ENCODE measurements at places on chromosomes 2 and 18. TPM values are rescaled to one million over a fixed set of nuclear protein-coding genes. Genes with fewer than 3 reads are reported as not detected.

ATG16L1 gene
- total RNA-seq = 33.8 TPM

- DNase-seq = no peak
Measured at GRCh38 chr18:28113271-28114029, 63.5 kb downstream of the CDH2 start.

TDRD15 gene
- total RNA-seq = not detected

RASGRP3 gene
- 12.0 TPM for total RNA-seq

DNA sequence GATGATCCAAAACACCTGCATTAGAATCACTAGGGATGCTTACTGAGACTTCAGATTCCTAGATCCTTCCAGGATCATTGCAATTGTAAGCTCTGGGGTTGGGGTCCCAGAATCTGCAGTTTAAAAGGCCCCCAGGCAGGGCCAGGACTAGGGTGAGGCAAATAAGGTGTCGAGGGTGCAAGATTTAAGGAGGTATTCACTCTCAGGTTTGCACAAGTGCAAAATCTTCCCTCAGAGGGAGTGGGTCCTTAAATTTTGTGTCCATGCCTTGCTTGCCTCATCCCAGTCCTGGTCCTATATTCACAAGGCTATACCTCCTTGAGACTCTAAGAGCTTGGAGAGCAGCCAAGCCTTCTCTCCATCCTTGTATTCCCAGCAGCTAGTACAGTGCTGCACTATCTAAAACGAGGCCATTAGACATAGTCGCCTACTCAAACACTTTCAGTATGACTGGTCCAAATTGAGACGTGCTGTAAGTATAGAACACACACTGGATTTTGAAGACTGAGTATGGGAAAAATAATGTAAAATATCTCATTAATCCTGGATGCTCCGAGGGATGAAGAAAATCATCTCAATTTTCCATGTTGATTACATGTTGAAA, 31.6 kb upstream of the MREG start:
- DNase-seq = no peak

DOCK10 gene
- 17.9 TPM for total RNA-seq

- DNase-seq = no peak
Measured at GRCh38 chr2:29942711-29943110, 21.3 kb upstream of the ALK start.

DNA sequence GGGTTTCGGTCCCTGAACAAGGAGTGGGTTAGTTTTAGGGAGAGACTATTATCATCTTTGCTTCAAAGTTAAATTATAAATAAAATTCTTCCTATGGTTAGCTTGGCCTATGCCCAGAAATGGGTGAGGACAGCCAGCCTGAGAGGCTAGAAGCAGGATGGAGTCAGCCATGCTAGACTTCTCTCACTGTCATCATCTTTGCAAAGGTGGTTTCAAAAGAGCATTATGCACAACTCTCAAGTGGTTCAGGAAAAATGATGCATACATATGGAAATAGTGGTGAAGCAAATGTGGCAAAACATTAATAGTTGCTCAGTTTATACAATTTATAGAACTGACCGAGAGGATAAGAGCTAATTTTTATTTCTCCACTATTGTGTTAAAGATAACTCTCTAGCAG, 283.9 kb upstream of the FBXO11 start:
- DNase-seq = no peak

GPAT2 gene
- 5.3 TPM for total RNA-seq

- peak; percentile 38 for DNase-seq
Measured at GRCh38 chr2:85215448-85216401, 82.5 kb downstream of the TCF7L1 start.

TFCP2L1 gene
- 3.9 TPM for total RNA-seq

GRCh38 chr2:207792244-207792785, 22.6 kb upstream of the FZD5 start:
- no peak for DNase-seq

GRCh38 chr18:46485675-46486194, 171.3 kb downstream of the LOXHD1 start:
- DNase-seq = no peak

- no peak for DNase-seq
Measured at GRCh38 chr2:188600536-188601210, 309.0 kb downstream of the GULP1 start.

GRCh38 chr2:176068419-176068832, 15.3 kb downstream of the EVX2 start:
- no peak for DNase-seq

- no peak for DNase-seq
Measured at GRCh38 chr18:72456802-72457201, 87.3 kb downstream of the CBLN2 start.

TXNL1 gene
- total RNA-seq = 8.5 TPM

CCDC141 gene
- 3.0 TPM for total RNA-seq

DNA sequence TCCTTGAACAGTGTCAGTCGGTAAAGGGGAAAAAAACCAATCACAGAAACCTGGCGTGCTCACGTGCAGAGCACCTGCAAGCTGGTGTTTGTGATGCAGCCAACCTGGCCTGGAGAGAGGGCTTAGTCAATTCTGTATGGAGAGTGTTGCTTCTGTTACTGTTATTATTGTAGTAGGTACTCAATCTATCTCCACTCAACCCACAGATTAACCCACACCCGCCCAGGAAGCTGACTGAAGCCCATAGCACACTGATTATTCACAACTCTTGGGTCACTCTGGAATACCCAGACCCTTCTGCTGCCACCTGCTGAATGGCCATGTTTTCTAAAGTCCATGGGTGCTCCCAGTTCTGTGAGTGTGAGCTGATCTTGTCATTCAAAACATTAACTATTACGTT, 53.9 kb downstream of the TNFRSF11A start:
- DNase-seq = no peak

GRCh38 chr18:76486038-76486437, 9.0 kb downstream of the ZNF516 start:
- DNase-seq = no peak

ABCG8 gene
- not detected for total RNA-seq

DNA sequence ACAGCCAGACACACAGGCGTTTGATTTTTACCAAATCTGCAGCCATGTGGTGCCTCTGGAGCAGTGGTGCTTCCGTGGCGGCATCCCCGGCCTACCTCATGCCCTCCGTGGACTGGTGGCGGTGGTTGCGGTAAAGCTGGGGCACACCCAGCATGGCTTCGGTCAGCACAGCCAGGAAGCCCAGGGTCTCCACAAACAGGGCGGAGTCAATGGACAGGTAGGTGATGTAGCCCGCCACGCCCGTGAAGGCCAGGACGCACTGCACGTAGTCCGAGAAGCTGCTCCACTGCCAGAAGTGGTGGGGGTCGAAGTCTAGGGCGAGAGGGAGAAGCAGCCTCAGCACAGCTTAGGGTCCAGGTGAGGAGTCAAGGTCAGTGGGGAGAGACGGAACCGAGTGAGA, 32.4 kb downstream of the SLC66A2 start:
- DNase-seq = peak; percentile 10

CIB4 gene
- not detected for total RNA-seq

- DNase-seq = no peak
Measured at GRCh38 chr2:9297807-9298206, 91.2 kb downstream of the ASAP2 start.

- DNase-seq = no peak
Measured at GRCh38 chr2:151819920-151820319, 8.3 kb downstream of the ARL5A start.

DNA sequence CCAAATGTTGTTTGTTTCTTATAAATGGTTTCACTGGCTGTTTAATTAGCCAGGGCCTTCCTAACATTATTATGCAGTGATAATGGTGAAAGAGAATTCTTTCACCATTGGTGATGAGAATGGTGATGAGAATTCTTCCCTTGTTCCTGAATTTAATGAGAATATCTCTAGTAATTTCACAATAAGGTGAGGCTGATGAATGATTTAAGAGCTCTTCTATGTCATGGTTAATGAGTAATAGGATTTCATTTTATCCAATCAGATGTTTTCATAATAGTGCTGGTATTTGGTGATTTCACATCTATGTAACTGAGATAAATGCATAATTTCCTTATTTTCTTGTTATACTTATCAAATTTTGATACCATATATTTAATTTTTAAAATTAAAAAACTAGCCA, 535.7 kb upstream of the ZEB2 start:
- no peak for DNase-seq

PLB1 gene
- 3.8 TPM for total RNA-seq

DNA sequence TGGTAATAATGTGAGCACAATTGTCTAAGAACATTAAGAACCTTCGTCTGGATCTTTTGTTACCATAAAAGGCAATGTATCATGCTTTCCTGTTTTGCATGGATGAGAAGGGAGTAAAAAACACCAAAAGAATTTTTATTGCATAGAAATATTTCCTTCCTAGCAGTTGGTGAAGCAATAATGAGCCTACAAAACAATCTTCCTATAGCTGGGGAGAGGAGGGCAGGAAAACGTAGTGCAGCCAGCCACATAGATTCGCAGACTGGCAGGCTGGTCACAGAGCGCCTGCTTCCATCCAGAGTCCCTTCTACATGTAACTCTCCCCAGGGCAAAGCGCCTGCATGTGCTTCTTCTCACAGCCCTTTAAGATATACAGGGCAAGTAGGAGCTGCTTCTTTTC, 190.4 kb downstream of the BABAM2 start:
- peak; percentile 24 for DNase-seq

SCG2 gene
- not detected for total RNA-seq

SMYD1 gene
- not detected for total RNA-seq

- no peak for DNase-seq
Measured at GRCh38 chr2:45913539-45913938, 262.1 kb downstream of the PRKCE start.

DNA sequence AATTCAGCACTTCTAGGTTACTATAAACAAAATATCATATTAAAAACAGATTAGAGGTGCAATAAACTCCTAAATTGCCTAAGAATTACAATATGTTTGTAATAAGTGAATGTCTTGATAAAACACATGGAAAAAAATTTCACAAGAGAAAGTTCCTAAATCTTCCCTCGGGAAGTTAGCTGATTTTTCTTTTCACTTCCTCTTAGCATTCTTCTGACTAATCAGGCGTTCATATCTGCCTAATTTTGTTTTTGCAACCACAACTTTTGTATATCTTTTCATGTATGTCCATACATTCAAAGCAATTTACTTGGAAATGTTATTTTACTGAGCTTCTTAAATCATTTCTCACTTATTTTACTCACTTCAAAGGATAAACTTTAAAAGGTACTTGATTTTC, 88.5 kb downstream of the RTTN start:
- DNase-seq = no peak

DNA sequence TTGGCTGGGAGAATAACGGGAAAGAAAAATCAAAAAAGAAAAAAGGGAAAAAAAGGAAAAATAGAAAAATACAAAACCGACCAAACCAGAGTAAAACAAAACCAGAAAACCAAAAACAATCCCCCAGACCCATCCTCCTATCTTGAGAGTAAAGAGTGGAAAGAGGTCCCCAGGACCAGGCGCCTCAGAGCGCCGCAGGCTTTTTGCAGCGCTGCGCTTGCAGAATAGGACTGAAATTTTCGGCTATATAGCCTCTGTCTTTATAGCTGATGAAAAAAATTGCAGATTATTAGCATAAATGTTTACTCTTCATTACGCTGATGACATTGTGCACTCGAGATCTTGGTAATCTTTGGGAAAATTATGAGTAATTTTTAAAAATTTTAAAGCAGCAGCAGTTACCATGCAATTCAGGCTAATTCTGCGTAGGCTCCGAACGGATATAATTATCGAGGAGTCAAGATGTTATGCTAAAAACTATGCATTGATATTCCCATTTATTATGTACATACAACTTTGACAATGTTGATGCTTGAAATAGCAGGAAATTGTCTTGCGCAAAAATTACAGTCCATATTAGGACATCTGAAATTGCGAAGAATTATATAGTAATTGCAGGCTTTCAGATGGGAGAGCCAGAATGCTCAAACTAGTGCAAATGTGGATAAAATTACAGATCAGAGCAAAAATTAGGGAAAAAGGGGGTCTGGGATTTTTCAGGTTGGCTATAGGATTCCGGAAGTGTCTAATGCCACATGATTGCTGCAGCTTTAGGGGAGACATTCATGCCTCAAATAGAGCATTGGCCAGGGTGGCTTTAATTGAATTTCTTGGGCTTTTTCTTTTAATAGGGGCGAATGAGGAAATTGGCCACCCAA, 8.3 kb downstream of the DLX1 start:
- DNase-seq = no peak

GRCh38 chr2:231198291-231199173, at the start of gene ARMC9:
Gene ARMC9, plus strand, starts transcription at chr2:231198631. Its CDS starts 7,608 bp downstream, at chr2:231206239.
- peak; percentile 78 for DNase-seq

DNA sequence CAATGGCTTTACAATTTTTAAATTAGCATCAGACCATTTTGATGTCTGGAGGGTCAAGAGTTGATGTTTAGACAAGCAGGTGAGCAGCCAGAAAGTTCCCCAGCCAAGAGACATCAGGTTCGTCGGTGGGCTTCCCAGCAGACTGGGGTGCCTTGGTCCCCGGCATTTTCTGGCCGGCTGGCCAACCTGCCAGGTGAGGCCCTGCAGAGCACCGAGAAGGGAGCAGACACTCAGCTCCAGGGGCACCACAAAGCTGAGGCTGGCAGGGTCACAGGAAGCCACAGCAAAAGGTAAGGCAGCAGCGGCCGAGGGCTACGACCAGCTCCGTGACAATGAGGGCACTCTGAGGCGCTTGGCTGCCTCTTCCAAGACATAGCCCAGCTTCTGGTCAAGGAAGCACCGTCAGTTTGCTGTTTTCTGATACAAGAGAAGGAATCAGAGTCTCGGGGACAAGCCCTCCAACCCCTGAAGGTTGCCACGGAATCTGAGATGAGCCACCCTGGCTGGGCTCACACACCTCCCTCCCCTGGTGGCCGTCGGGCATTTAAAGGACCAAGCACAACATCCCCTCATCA, 229.0 kb downstream of the MGAT5 start:
- DNase-seq = no peak

- peak; percentile 4 for DNase-seq
Measured at GRCh38 chr2:240196716-240197461, 56.4 kb upstream of the OTOS start.

GRCh38 chr2:97765933-97766332, 52.6 kb downstream of the ZAP70 start:
- DNase-seq = no peak

ZC3H6 gene
- total RNA-seq = 41.0 TPM

DNA sequence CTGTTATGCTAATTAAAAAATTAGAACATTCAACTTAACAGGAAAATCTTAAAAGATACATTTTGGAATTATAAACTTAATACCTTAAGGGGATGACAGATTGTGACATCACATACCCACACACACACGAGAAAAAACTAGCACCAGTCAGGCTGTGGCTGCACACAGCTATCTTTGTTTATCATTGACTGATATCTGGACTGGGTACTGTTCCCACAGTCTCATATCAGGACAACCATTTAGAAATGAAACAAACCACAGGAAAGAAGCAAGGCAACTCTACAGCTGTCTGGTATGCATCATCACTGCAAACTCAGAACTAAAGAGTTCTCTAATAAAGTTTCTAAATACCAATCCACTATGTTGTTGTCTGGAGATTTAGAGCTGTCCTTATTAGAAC, 210.9 kb upstream of the SMAD7 start:
- no peak for DNase-seq

GRCh38 chr2:118089139-118089800, 999 bp downstream of the INSIG2 start:
- peak; percentile 15 for DNase-seq
